ENCODE measurements at places on chromosomes 3 and 15.

- DNase-seq, result no peak
Observed at GRCh38 chr3:35921718-35922117, 282.4 kb downstream of the ARPP21 start.

DNA sequence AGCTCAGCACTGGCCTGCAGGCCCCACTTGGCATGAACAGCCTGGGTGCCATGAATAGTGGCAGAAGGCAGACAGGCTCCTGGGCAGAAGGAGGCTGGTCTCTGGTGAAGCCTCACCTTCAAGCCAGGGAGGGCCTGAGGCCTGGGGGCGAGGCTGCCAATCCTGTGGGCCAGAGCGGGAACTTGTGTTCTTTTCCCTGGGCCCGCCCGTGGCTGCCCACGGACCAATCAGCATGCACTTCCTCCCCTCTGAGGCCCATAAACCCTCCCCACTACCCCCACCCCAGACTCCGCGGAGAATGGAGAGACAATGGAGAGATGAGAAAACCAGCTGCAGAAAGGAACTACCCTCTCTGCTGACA lies 283.8 kb upstream of the ROBO1 start:
- no peak for DNase-seq

DNA sequence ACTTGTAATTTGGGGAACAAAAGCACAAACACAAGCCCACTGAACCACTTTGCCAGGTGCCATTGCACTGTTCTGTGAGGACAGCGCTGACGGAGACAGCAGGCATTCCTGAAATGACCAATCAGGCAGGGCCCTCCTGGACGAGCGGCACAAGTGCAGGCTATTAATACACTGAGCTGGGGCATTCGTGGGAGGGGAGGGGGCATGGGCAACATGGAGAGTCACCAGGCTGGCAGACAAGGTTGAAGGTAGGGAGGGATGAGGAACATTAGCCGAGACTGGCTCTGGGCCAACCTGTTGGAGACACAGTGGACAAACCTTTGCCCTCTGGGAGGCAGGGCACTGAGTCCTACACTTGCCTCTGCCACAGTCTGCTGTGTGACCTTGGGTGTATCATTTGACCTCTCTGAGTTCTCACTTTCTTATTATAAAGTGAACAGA lies 45.6 kb downstream of the NOX5 start:
- no peak for DNase-seq

DNA sequence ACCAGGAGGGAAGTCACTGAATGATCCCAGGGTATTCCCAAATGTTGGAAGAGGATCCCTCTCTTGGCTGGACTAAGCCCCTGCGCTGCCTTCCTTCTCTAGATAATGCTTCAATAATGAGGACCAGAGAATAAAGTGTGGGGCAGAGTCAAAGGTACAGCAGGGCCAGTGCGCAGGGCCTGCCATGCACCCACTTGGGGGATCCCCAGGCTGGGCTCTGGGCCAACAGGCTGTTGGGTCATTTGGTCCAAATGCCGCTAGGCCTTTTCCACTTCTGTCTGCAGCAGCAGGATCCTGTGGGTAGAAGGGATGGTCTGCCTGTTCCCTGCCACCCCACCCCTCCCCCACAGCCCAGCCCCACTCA lies 5.7 kb upstream of the CLK3 start:
- no peak for DNase-seq

GRCh38 chr3:127214975-127215374 lies 22.0 kb downstream of the PRR23E start:
- no peak for DNase-seq

- DNase-seq, result no peak
Observed at GRCh38 chr15:81317642-81318017, 6.3 kb downstream of the STARD5 start.

GRCh38 chr3:16203671-16204629 lies 29.5 kb downstream of the GALNT15 start:
- no peak for DNase-seq

DNA sequence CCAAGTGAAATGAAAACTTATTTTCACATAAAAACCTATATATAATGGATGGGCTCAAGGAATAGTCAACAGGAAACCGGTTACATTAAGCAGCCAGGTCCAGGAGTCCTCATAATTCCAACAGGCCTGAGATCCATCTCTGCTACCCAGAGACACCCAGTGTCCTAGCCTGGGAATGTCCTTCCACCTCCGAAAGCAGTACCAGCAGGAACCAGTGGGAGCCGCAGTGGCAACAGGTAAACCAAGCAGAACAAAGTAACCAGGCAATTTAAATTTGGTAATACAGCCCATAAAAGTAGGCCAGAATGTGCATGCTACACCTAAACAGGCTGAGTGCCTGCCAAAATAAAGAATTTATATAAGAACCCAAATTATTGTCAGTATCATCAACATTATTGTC lies 195.6 kb downstream of the ZBBX start:
- DNase-seq, result no peak

DNA sequence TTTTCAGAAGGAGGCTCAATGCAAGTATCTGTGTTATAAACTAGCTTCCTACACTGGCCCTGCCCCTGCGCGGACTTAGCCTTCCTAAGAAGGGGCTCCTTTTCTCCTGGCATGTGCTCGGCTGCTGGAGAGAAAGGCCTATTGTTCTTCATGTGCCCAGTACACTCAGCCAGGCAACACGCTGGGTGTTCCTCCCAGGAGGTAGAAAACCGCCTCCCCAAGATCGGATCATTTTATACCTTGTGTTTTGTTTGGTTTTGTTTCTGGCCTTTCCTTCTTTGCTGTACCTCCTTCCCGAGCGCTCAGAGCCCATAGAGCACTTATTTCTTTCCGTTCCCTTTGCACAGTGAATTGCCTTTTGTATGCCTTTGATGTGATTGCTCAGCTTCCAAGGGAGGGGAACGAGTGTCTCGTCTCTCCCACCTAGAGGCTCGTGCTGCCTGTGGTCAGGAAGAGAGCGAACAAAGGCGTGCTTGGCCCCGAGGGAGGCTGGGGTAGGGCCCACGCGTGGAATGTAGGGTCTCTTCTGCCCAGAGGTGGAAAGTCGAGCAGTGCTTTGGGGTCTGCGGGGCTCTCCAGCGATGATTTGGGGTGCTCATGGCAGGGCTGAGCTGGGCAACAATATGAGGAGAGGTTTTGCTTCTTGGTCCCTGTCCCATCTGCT lies 30.0 kb downstream of the CCNL1 start:
- no peak for DNase-seq

- no peak for DNase-seq
Observed at GRCh38 chr3:61562721-61563312, 1.4 kb downstream of the PTPRG start.

DNA sequence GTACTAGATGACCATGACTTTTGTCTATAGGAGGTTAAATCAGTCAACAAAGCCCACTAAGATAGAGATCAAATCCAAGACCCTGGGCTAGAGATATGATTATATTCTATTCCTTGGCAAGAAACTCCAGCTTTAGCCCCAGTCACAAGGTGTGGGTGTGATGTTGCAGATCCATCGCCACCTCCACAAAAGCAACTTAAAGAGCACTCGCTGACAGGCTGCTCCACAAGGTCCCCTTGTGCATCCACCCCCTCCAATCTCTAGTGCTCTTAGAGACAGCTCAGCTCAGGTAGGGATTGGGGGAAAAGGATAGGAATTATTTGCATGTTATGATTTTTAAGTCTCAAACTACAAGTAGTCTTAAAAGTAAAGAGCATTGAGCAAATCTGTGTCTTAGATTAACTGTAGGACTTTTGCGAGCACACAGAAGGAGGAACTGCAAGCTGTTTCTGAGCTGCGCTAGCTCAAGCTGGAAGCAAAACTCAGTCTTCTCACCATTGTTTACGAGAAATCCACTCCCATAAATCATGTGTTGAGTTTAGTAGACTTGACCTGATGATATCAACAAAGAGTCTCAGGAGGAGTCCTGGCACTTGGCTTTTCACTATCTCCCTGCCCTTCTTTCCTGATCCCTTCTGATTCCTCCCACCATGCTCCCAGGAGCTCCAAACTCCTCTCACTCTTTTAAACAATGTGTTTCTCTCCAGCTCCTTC lies 177.6 kb downstream of the STAC start:
- DNase-seq, result no peak

DNA sequence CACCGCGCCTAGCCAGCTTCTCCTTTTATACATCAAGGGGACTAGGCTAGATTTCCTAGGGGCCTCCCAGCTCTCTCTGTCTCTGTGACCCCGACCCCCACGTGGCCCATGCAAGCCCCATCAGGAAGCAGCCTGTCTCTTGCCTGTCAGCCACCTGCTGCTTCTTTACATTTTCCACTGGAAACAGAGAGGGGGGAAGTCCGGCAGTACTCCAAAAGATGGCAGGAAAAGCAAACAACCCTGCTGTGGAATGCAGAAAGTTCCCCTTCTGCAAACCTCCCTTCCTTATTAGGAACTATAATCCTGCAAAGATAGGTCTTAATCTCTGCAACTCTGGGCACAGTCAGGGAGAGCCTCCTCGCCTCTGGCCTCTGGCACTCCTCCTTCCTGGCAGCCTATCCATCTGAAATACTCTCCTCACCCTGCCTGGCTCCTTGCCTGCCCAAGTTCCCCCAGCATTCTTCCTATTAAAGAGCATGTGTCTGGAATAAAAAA lies 47.4 kb upstream of the HACD2 start:
- no peak for DNase-seq

DNA sequence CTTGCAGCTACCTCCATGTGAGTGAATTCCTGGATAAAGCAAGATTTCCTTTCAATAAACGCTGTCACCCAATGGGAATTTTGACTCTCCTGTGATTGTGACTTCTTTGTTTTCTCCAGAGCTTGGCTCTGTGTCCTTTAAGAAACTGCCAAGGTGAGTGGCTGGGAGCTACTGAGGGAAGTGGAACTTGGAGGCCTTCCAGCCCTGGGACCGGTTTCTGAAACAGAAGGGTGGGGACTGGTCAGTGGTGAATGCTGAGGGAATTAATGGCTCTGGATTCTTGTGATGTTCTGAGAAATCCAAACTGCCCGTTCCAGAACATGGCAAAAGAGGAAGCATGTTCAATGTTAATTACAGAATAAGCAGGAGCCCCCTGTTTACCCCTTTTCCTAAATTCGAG lies 41.1 kb upstream of the MYZAP start:
- DNase-seq, result no peak

DNA sequence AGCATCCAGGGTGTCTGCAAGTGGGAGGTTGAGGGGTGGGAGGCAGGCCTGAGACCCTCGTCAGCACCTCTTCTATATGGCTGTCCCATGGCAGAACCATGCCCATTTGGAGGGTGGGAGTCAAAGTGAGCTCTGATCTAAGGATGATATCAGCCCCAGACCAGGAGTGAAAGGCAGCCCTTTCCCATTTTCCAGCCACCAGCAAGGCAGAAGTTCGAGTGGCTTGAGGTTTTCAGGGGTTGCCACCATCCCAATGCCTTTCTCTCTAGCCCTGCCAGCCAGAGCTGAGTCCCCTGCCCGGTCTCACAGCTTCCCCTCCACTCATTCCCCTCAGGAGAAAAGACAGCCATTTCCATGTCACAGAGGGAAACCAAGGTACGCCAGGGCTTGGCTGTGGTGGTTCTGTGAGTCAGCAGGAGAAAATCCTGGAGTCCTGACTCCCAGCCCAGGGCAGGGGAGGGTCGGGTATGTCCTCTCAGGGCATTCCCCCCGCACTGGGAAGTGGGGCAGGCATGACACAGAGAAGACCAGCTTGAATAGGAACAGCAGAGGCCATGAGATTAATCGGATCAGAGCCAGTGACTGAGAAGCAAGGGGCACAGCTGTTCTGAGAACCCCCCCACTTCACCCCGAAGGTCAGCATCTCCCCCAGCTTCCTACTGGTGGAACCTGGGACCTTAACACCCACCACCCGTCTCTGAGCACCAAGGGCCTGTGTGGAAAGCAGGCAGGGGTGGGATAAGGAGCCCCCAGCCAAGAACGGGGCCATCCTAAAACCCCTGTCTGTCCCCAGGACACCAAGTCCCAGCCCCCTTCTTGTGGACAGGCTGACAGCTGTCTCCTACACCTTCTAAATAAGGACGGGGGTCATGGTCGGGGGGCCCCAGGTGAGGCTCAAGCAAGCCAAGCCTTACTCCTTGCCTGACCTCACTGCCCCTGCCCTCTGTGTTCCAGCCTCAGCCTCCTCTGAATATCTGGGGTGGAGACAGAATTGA lies 965 bp upstream of the SLC38A3 start:
- no peak for DNase-seq

DNA sequence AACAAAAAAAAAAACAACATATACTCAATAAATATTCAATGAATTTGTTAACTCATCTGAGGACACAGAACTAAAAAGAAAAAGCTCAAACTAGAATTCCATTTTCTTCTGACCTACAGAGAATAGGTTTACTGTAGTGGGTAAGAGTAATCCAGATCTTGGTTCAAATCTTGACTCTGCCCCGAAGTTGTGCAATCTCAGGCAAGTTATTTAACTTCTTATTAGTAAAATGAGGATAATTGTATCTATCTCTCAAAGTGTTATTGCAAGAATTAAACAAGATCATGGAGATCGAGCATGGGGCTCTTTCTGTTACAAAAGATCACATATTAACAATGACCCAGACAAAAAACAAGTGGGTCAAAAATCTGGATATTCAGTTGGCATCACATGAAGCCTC lies 41.1 kb upstream of the OXTR start:
- no peak for DNase-seq

DNA sequence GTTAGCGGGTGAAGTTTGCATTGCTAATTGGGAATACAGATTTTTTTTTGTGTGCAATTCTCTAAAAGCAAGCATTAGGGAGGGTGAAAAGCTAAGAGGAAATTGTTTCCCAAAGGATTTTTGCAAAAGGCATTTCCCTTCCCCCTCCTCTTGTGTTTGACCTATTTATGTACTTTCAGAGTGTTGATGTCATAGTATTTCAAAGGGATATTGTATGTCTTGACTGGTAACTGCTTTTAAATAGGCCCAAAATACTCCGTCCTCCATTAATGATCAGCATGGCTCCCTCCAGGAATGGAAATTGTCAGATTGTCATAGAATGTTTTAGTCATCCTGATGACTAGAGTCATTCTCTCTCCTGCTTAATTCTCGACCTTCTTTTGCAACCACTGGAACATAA lies 32.4 kb downstream of the TRIM71 start:
- DNase-seq, result no peak

- no peak for DNase-seq
Observed at GRCh38 chr15:29401644-29402043, 132.0 kb upstream of the NSMCE3 start.

GRCh38 chr3:87924485-87924884 lies 134.3 kb downstream of the CGGBP1 start:
- no peak for DNase-seq

DNA sequence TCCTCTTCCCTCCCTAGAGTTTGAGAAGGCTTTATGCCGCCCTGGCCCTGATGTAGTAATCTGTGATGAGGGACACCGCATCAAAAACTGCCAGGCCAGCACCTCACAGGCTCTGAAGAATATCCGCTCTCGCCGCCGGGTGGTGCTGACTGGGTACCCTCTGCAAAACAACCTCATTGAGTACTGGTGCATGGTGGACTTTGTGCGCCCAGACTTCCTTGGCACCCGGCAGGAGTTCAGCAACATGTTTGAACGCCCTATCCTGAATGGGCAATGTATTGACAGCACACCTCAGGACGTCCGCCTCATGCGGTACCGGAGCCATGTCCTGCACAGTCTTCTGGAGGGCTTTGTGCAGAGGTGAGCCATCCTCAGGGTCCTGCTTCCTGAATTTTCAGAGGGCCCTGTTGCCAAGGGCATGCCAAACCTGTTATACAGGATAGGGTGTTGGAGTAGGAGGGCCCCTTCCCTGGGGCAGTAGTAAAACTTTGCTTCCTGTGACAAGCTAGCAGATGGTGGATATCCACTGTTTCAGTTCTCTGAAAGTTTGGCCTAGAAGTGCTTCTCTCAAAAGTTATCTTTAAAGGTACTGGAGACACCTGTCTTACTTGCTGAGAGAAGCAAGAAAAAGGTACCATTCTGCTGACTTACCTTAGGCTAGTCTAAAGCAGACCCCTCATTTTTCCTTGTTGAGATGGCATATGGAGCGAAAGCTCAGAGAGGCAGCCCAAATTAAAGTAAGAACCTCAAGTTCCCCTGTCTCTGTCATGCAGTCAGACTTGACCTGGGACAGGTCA lies 33.7 kb upstream of the TEX264 start:
- DNase-seq, result no peak

All from stimulated activated CD8-positive, alpha-beta memory T cell treated with anti-CD3 and anti-CD28 coated beads, Interleukin-15, amount 100 ng/mL, for 48 hours (primary cell).